Foreskin melanocyte (primary cell): ENCODE measurements at places on chromosomes 12 and 14.

- DNase-seq = no peak
These were observed 21.8 kb downstream of the CHST11 start for GRCh38 chr12:104478396-104479122.

DNA sequence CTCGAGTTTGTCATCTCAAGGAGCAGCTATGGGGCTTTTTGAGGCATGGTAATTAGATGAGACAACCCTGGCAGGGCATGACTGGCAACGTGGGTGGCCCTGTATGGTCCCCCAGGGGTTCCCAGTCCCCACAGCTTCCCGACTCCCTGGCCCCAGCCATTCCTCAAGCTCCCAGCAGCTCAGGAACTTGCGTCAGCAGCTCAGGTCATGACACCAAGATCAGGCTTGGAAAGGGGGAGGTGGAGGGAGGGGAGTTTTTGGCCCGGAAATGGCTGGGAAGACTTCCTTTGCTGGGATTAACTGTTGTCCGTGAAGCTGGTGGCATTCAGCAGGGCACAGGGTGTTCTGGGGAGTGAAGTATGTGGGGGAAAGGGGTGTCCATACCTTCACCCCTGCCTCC, 10.4 kb upstream of the NRIP2 start:
- peak; percentile 40 for DNase-seq

GRCh38 chr12:65152596-65152995, 16.8 kb upstream of the LEMD3 start:
- peak; percentile 72 for DNase-seq

DNA sequence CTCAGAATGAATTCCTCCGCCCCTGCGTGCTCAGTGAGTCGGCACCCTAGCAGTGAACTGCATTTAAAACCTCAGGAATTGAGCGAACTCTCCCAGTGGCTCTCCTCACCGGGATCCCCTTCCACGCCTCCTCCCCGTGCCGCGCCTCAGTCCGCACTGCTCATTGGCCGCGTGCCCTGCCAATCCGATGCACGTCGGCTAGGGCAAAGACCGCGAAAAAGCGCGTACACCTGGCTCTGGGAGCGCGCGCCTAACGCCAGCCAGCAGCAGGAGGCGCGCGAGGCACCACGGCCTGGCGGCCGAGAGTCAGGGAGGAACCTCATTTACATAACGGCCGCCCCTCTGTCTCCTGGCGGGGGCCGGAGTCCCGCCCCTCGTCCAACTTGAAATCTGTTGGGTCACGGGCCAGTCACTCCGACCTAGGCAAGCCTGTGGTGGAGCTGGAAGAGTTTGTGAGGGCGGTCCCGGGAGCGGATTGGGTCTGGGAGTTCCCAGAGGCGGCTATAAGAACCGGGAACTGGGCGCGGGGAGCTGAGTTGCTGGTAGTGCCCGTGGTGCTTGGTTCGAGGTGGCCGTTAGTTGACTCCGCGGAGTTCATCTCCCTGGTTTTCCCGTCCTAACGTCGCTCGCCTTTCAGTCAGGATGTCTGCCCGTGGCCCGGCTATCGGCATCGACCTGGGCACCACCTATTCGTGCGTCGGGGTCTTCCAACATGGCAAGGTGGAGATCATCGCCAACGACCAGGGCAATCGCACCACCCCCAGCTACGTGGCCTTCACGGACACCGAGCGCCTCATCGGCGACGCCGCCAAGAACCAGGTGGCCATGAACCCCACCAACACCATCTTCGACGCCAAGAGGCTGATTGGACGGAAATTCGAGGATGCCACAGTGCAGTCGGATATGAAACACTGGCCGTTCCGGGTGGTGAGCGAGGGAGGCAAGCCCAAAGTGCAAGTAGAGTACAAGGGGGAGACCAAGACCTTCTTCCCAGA, at the start of gene HSPA2:
Gene HSPA2 (plus strand): TSS at position 534 of the 995 bp plus-strand sequence. CDS start 109 bp downstream, at position 643.
- peak; percentile 99 for DNase-seq

DNA sequence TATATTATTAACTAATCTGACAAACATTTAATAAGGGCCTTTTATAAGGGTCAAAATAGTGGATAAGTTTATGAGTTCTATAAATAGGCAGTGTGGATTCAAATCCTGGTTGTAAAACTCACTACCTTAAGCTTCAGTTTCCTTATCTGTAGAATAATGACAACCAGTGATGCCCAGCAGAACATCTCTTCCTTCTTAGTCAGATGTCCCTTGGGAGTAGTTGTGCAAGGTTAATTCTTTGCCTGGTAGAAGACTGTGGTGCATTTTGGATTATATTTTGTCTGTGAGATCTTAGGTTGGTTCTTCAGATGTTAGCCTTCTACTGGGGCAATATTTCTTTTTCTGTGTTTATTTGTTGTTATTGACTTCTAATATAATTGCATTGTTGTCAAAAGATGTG, 59.5 kb downstream of the ARID2 start:
- DNase-seq = no peak

GRCh38 chr12:96205908-96206307, 11.7 kb downstream of the ELK3 start:
- no peak for DNase-seq

- DNase-seq = no peak
These were observed 110.5 kb downstream of the ERGIC2 start for GRCh38 chr12:29270446-29270845.

DNA sequence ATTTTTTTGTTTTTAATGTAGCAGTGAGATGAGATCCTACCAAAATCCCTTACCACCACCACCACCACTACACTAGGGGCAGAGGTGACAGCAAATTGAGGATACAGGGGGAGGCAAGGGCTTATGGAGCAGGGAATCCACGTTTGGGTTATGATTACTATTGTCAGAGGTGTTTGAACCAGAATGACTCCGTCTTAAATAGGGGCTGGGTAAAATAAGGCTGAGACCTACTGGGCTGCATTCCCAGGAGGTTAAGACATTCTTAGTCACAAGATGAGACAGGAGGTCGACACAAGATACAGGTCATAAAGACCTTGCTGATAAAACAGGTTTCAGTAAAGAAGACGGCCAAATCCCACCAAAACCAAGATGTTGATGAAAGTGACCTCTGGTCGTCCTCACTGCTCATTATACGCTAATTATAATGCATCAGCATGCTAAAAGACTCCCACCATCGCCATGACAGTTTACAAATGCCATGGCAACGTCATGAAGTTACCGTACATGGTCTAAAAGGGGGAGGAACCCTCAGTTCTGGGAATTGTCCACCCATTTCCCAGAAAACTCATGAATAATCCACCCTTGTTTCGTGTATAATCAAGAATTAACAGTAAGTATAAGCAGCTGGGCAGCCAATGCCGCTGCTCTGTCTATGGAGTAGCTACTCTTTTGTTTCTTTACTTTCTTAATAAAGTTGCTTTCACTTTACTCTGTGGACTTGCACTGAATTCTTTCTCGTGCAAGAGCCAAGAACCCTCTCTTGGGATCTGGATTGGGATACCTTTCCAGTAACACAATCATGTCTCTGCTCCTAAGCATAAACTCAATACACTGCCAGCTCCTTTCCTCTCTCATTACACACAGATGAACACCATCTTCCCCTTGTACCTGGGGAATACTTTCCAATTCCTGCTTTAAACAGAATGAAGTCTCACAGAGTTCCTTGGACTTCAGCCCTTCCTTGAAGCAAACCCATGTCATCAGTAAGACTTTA, 16.7 kb upstream of the CRY1 start:
- no peak for DNase-seq

- DNase-seq = no peak
These were observed 22.1 kb upstream of the SERPINA4 start for GRCh38 chr14:94539181-94539580.

DNA sequence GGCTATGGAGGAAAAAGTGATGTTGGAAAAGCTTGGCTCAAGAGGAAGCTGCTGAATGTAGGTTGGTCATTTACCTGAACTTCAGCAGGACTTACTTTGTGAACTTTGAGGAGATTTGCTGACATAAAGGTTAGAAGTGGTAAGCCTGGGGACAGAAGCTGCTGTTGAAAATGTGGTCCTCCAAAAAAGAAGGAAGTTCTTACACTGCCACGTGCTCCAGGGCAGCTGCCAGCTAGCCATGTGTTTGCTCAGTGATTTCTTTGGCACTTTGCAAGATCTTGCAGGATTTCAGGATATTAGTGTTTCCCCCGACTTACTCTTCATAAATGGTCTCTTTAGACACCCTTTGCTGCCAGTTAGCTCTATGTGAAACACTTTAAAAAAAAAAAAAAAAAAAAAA, 14.8 kb upstream of the DYRK2 start:
- no peak for DNase-seq

DNA sequence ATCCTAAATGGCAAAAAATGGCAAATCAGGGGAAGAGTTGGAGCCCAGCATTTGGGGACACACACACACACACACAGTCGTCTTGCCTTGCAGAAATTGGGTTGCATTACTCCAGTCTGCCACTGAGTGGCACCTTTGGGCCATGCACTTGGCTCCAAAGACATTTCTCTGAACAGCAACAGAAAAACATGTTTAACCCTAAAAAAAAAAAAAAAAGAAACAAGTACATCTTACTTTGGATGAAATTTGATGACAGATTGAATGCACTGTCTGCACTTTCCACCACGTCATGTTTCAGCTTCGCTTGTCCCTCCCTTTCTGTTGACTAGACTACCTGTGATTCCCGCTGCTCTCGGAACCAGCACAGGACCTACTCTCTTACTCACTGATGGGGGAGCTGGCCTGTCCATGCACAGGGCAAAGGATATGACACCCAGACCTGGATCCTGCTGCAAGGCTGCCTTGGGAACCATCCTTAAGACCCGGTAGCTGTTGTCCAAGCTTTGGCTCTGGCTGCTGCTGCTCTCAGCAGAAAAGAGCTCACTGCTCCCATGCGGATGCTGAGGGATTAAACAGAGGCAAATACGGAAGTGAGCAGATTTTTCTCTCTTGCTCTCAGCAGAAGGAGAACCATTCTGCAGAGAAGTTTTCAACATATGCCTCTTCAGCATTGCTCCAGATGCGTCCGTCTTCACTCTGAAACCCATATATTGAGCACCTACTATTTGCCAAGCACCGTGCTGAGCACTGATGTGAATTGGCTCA, 376.8 kb downstream of the DPF3 start:
- peak; percentile 55 for DNase-seq

GRCh38 chr12:130212384-130212989, 50.2 kb downstream of the FZD10 start:
- DNase-seq = no peak

DNA sequence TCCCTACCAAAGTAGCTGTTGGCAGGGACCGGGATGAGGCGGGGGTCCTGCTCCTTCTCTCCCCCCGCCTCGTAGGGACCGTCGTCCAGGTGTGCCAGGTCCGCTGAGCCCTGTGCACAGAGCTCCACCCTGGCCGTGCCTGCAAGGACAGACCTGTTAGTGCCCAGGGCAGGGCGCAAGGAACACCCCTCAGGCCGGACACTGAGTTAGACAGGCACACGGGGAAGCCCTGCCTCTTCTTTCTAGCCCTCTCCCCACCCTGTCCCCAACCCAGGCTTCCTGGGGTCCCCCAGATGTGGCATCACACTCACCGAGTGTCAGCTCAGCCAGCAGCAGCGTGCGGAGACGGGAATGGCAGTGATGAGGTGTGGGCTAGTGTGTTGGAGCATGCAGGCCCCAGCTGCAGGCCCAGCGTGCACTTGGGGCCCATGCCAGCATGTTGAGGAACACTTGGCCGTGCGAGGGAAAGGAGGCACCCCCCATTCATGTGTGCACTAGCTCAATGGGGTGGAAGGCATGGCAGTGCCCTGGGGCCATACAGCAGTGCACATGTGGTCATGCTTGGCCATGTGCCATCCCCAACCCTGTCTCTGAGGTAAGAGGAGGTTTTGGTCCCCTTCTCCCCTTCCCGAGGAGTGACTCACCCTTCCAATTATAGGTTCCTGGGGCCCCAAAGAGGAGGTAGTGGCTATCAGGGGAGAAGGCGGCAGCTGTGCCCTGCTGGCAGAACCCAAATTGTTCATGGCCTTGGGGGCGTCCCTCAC, 7.3 kb downstream of the ITGA7 start:
- DNase-seq = no peak
